ENCODE measurements at places on chromosomes 12 and 14.

- no peak for DNase-seq
These were observed 309.1 kb downstream of the NRXN3 start for GRCh38 chr14:78479127-78479780.

DNA sequence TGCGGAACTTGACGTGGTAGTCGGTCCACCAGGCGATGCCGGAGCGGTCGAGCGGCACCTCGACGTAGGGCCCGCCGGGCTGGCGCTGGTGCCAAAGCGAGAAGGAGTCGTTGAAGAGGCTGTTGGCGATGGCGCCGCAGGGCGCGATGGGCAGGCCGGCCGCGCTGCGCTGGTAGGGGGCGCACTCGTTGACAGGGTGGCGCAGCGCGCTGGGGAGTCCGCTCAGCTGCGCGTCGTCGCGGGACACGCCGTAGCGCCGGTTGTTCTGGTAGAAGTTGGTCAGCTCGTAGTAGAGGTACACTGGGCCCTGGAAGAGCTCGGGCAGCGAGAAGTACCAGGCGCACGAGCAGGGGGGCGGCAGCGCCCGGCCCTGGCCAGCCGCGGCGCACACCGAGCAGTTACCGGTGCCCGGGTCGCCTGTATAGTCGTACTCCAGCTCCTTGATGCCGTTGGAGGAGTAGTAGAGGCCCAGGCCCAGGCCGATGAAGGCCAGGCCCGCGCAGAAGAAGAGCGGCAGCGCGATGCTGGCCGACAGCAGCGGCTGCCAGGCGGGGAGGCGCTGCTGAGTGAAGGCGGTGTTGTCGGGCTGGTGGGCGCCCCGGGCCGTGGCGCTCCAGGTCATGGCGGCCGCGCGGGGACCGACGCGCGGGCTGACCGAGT is 482 bp downstream of the TMEM30B start:
- no peak for DNase-seq

- no peak for DNase-seq
These were observed 996.7 kb upstream of the FLRT2 start for GRCh38 chr14:84533181-84533725.

GRCh38 chr12:81296556-81297305 is 218.9 kb downstream of the ACSS3 start:
- DNase-seq = no peak

DNA sequence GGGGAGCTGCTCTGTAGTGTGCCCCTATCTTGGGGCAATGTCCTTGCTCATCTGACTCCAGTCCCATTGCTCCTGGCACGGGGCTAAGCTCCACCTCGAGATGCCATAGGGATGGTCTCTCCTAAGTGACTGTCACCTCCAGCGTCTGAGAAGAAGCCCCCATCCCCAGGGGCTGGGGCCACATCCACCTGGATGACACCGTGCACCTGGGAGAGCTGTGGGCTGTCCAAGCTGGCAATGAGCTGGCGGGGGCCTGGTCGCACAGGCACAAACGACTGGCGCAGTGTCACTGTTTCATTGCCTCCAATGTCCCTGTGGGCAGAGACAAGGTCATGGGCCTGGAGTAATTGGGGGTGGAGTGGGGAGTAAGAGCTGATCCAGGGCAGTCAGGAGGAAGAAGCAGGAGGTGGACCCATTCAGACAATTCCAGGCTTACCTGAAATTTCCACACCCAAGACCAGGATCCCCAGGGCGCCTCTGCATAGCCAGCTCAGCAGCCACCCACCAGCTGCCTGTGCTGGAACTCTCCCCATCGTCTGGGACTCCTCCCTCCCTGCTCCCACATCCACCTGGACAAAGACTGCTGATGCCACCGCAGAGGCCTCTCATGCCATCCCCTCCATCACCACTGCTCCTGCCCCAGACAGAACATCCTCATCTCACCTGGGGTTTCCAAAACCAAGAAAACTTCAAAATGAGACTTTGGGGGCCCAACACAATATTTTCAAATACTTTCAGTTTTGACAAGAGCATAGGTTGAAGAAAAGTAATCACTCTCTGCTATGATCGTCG is 7.0 kb upstream of the TINF2 start:
- no peak for DNase-seq

DNA sequence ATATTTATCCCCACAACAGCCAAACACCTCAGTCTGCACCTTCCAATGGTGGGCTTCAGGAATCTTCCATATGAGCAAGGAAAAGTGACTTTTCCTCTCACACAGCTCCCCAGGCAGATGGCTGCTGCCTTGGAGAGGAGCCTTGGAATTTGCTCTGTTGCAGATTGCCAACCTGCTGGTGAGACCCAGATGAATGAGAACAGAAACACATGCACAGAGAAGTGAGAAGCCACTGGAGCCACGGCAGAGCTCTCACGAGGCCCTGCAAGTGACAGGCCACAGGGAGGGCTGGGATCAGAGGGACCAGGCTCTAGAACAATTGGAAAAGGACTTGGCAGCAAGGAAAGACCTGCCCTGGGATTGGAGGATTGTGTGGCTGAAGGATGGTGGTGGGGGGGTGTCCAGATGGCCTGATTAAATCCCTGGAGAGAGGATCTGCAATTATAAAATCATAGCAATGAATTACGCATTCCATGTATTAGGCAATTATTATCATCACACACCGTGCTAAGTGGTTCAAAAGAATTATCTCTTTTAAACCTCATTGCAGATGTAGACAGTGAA is 84.9 kb upstream of the PWP1 start:
- DNase-seq = no peak

DNA sequence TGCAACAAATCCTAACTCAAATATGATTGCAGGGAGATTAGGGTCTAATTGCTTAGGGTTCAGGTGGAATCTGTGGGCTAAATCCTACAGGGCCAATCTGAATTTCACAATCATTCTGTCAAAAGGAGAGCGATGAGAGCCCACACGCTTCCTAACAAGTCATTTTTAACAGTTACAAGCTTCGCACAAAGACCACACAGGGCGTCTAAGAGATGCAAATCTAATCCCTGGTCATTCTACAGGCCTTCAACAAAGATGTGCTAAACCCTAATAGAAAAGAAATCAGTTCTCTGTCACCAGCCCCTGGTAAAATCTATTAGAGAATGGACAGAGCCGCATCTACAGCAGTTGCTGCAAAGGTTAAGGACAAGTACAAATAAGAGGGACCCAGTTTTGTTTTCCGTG is 15.3 kb downstream of the NKX2-1 start:
- DNase-seq = no peak

- DNase-seq = no peak
These were observed at the start of gene KDM5A for GRCh38 chr12:389142-390096. Gene KDM5A (minus strand): TSS chr12:389320. CDS start chr12:389091, 229 bp downstream.

DNA sequence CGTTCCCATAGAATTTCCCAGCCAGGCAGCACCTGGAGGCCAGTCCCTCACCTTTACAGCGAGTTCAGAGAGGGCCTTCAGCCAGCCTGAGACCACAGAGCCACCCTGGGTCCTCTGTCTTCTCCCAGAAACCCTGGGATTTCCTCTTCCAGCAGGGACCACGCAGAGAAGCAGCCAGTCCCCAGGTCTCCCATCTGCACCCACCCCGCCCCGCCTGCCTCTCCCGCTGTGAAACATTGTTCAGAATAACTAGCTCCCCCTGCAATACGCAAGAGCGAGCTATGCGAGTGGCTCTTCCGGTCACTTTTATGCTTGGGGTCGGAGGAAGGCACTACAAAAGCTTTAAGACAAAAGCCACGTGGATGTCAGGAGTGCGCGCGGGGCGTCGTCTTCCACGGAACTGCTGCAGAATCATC is 77.8 kb downstream of the SERPINA3 start:
- no peak for DNase-seq

DNA sequence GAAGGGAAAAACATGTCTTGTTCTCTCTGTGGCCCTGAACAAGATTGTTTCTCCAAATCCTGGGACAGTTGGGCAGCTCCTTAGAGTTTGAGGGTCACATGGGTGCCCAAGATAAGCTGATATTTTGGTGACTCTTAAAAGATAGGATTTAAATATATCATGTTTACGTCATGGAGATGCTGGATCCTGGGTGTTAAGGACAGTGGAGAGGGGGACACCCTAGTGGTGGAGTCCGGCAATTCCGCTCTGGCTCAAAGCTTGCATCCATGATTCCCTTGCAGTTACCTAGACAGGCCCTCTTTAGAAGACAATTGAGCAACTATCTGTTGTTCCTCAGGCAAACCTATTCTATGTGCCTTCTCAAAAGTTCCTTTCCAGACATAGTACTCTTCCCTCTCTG is 101.8 kb downstream of the CMKLR1 start:
- DNase-seq = no peak

DNA sequence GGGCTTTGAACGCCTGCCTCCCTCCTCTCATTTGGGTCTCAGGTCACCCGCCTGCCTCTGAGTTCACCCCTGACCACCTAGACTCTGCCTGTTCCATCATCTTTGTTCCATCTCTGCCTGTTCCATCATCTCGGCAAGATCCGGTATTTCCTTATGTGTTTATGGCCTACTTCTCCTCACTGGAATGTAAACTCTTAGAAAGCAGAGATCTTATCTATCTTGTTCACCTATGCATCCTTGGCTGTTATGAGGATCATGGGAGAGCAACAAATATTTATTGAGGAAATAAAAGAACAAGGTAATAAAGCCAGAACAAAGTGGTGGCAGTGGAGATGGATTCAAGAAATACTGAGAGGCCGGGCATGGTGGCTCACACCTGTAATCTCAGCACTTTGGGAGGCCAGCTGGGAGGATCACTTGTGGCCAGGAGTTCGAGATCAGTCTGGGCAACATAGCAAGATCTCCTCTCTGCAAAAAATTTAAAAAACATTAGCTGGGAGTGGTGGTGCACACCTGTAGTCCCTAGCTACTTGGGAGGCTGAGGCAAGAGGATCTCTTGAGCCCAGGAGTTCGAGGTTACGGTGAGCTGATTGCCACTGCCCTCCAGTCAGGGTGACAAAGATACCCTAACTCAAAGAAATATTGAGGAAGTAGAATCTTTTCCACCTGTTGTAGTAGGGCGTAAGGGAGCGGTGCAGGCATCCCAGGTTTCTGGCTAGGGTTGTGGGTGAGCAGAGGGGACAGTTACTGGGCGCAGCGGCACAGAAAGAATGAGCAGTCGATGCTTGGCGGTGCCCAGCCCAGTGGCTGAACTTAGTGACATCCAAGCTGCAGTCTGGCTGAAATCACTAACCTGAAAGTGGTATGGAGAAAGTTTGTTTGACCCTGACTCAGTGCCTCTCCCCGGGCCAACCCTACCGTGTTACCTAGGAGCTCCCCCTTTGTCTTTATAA is 1.7 kb upstream of the KLC1 start:
- no peak for DNase-seq

- DNase-seq = no peak
These were observed 146.4 kb upstream of the AMIGO2 start for GRCh38 chr12:47226199-47226598.

- DNase-seq = no peak
These were observed 21.8 kb downstream of the CHST11 start for GRCh38 chr12:104478396-104479122.

GRCh38 chr12:8556531-8557097 is 15.9 kb upstream of the CLEC4E start:
- DNase-seq = no peak

DNA sequence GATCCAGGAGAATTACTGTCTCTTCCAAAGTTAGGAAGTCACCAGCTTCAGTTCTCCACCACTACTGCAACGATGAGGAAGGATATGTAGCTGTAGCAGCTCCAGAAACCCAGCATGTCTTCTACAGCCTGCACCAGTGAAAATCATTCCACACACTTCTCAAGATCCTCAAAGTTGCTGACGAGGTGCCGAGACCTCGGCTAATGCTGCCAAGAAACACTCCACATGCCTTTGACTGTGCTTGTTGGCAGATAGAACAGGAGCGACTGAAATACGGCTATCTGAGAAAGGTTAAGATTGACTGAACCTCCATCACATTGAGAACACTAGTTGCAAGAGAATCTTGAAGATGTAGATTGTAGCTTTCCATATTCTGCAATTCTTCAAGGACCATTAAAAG is 241.9 kb downstream of the PPFIA2 start:
- DNase-seq = no peak

DNA sequence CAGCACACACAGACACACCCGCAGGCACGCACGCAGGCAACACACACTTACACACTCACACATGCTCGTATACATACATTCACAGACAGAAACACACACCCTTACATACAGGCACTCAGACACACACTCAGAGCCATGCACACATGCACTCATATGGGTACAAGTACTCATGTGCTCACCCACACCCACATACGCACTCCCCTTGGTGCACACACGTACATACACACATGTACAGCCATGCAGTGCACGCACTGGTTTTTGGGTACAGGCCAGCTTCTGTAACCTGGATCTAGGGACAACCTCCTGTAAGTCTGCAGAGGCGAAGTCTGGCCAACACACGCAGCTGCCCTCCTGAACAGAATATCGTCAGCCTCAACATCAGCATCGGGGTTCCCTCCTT is 221.3 kb upstream of the RTL1 start:
- no peak for DNase-seq

DNA sequence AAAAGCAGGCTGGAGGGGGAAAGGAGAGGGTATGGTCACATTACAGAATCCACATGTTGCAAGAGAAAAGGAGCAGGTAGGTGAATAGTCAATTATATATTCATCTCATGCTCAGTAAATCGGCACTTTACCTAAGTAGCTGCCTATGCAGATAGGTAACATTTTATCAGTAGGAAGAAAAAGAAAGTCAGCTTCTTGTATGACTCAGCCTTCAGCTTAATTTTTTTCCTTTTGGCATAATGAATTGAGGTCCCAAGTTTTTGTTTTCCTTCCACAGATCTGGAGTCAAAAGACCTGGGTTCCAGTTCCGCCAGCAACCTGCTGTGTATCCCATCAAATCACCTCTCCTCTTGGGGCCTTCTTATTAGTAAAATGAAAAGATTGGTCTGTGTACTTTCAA is 6.0 kb upstream of the ACSM4 start:
- no peak for DNase-seq

- no peak for DNase-seq
These were observed 14.9 kb upstream of the MLXIP start for GRCh38 chr12:122063694-122064024.

DNA sequence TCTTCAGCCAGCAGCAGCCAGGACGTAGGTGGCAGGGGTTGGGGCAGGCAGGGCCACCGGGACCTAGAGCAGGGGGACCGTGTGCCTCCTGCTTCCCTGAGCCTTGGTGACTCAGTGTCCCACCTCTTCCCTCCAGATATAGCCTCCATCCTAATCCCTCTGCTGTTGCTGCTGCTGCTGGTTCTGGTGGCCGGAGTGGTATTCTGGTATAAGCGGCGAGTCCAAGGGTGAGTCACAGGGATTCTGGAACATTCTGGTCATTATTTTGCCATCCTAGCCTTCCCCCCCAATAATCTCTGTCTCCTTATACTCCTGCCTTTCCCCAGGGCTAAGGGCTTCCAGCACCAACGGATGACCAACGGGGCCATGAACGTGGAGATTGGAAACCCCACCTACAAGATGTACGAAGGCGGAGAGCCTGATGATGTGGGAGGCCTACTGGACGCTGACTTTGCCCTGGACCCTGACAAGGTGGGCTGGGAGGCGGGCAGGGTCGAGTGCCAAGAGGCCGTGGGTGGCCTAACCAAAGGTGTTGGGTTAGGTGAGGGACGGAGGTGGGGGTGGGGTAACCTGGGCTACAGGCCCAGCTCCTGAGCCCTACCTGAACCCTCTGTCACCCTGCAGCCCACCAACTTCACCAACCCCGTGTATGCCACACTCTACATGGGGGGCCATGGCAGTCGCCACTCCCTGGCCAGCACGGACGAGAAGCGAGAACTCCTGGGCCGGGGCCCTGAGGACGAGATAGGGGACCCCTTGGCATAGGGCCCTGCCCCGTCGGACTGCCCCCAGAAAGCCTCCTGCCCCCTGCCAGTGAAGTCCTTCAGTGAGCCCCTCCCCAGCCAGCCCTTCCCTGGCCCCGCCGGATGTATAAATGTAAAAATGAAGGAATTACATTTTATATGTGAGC is 4.5 kb upstream of the NXPH4 start:
- no peak for DNase-seq

GRCh38 chr12:62888454-62889110 is 46.4 kb downstream of the PPM1H start:
- no peak for DNase-seq
